ENCODE measurements at places on chromosomes 2 and 18.

DNA sequence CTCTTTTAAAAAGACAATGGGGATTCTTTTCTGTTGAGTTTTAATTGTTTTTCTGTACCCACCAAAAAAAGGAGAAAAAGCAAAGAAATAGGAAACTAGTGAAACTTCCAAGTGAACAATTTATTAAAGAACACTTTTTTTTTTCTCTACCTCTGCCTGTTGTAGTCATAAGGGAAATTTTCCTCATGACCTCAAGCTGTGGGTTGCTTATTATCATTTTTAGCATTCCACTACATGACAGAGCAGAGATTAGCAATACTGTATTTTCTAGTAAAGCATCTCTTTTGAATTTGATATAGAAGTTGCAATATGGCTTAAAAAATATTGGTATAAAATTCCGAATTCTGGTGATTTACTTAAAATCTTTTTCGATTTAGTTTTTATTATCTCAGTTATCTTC is 87.9 kb upstream of the LRRTM1 start:
- no peak for DNase-seq

DNA sequence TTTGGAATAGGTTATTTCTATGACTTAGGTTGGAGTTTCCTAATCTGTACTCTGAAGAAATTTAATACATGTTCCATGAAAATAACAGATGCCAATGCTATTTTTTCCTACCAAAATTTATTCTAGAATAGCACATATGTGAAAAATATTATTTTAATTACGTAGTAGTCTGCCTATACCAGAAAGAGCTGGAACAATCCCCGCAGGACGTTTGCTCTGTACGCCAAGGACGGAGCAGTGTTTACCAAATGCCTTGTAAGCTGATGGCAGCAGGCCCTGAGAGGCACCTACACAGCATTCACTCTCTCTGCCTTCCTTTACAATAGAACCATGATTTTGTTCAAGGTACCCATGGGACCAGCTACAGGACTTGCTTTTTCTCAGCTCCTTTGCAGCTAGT is 16.8 kb upstream of the SLC1A4 start:
- no peak for DNase-seq

GRCh38 chr2:198863655-198864054 is 594.1 kb downstream of the SATB2 start:
- DNase-seq = no peak

DNA sequence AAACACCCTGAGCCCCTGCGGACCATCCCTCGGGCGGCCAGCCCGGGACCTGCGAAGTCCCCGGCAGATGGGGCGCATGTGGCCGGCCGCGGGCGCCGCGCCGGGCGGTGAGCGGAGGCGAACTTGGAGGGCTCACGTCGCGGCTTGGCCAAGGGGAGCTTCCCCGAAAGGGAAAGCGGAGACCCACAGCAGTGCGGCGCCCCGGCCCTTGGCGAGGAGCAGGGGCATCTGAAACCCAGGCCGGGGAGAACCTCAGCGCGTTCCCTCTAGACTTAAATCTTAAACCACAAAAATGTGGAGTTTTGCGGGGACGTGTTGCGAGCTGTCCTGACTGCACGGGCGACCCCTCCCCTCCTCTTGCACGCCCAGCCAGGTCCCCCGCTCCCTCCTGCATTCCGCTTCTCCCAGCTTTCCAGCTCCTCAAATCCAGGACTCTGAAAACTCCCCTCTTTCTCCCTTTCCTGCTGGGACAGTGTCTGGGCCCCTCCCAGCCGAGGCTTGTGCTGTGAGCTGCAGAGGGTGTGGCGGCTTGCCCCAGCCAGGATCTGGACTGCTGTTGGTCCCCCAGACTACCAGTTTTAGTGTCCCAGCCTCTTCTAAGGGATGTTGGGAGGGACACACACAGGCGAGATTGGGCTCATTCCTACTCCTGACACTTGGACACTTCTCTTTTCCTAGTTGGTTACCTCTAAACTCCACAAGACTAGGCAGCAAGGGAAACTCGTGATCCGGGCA is 1.3 kb downstream of the FMNL2 start:
- DNase-seq = peak; percentile 55

DNA sequence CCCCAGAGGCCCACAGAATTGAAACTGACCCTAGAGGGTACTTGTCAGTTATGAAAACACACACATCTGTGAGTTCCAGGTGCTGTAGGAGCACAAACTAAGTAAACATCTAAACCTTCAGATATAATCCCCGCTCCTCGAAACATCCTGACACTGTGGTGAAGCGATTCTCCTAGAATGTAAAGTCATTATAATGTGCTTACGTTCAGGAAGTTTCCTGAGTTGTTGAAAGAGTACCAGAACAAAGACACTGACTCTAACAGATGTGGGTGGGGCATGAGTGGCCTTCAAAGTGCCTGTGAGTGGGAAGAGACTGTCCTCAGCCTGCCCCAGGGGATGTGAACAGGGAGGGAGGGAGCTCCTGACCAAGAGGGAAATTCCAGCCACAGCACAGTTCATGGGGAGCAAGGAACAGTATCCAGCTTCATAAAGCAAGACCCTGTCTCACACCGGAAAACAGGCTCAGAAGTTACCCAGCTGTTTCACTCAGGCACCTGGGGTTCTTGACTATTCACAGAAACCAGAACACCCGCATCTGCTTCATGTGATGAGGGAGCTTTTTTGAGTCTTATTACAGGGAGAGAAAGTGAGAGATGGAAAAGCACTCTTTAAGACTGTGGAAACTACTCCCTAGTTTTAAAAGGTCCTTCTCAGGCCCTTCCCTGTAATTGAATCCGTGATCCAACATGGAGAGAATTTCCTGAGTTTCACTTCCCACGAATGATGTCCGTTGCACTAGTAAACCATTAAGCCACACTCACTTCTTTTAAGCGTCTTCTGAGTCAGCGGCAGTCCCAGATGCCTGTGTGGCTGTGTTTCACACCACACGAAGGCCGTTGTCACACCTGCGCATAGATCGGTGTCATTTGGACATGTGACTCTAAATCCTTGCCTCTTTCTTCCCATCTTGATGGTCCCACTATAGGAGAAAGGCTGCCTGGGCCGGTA is 88.6 kb upstream of the EML6 start:
- no peak for DNase-seq

- DNase-seq = no peak
These were observed 163.1 kb downstream of the ANTXR1 start for GRCh38 chr2:69175790-69176715.

GRCh38 chr2:84281510-84281909 is 177.6 kb downstream of the SUCLG1 start:
- DNase-seq = no peak

DNA sequence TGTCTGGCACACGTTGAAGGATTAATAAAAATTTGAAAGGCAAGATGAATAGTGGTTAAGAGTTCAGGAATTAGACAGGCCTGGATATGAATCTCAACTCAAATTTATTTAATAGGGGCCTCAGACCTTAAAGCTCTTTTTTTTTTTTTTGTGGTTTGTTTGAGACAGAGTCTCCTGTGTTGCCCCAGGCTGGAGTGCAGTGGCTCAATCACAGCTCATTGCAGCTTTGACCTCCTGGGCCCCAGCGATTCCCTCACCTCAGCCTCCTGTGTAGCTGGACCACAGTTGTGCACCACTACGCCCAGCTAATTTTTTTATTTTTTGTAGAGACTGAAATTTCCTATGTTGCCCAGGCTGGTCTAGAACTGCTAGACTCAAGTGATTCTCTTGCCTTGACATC is 3.0 kb downstream of the ZRANB3 start:
- DNase-seq = no peak

- DNase-seq = no peak
These were observed 17.2 kb upstream of the ATG16L1 start for GRCh38 chr2:233234264-233234663.

GRCh38 chr2:179218848-179219594 is 45.6 kb downstream of the SESTD1 start:
- peak; percentile 67 for DNase-seq

- DNase-seq = no peak
These were observed 45.8 kb downstream of the PSMG2 start for GRCh38 chr18:12748671-12749070.

- no peak for DNase-seq
These were observed 116.0 kb upstream of the ETAA1 start for GRCh38 chr2:67281101-67281500.
